ENCODE measurements at places on chromosomes 7 and 10.

DNA sequence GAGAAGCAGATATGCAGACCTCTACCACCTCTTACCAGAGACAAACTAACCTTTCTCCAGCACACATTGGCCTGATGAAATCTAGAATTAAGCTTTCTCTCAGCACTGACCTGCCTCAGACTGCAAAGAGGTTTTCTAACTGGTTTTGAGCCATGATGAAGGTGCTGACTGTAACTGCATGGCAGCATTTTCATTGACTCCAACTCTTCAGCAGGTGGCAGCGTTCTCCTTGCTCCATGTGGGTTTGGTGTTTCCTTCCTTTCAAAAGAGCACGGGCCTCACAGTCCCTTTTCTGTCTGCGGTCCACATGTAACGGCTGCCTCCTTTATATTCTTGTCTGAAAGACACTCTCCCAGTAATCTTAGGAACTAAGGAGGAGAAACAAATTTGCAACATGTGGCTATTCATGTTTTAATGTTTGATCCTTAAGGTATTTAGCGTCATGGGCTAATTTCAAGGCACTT is 12.6 kb downstream of the KLLN start:
- DNase-seq, result peak; percentile 18

GRCh38 chr10:63520500-63521415 is at the start of gene REEP3:
TSS of gene REEP3 (plus strand) at chr10:63521401. CDS start at chr10:63521546, 145 bp downstream.
- DNase-seq, result no peak

DNA sequence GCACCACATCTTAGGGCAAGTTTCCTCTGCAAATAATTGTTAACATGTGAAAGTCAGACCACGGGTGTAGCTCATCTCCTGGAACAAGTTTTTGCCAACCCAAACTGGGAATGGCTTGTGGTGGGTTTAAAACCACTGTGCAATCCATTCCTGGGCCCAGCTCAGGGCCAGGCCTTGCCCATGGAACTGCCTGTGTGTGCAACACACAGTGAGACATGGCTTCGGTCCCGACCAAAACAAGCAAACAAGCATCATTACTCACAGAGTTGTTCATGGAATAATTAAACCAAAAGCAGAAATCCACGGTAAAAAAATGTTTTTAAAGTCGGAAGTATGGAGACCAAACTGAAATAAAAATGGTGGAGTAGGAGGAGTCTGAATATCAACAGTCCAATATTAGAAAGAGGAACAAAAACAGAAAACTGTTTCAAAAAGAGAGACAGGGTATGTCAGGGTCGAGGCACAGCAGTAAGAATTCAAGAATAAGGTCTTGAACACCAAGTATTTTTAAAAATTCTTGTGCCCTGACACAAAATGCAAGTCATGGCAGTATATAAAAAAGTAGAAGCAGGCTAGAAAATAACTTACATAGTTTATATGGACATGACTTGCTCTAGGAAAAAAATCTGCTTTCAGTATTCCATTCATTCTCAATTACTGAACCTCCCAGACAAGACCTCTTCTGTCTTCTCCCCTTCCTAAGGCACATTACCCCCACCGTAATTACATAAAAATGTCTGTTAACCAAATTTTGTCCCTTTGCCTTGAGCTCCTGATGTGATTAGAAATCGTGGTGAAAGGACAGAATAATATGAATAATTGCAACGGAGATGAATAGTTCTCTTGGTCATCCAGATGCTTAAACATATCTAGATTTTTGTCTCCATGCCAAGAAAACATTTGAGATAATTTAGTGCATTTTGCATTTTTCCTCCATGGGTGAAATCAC is 88.4 kb downstream of the FAS start:
- DNase-seq, result no peak

GRCh38 chr10:100736144-100736808 is 9.1 kb upstream of the PAX2 start:
- DNase-seq, result no peak

GRCh38 chr10:49080965-49081364 is 34.4 kb downstream of the VSTM4 start:
- DNase-seq, result no peak

DNA sequence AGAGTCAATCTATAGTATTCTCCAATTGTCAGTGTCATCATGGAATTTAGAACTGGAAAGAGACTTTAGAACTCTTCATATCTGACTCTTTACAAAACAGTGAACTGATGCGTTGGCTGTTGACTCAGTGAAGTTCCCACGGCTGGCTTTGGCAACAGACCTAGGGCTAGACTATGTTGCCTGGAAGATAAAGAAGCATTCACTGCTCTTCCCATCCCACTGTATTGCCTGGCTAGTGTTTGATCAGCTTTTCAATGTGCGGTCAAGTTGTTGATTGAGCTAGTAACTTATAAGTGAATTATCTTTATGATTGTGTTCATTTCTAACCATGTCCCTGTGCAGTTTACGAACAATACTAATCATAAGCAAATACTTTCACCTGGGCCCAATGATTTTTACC is 365.7 kb upstream of the LRGUK start:
- no peak for DNase-seq

Data from NCI-H187 treated with DMSO at 0.1 percent for 48 hours (cell line).